Tibial artery (tissue), 4 donors: ENCODE measurements at places on chromosomes 12 and 14.

DNA sequence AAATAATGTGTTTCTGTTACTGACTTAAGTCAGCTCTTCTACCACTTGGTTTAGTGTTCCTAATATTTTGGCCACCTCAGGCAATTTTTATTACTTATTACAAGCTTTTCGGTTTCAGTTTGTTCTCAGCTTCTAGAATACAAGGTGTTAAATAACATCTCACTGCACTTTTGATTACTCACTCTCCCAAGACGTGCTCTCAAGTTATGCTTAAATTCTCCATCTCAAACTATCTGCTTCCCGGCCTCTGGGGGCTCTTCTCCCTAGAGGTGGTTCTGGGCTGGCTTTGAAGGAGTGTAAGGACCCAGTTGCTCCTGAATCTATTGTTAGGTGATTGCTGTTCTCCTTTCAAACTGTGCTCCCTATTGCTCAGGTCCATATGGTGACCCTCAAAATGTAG is 193.9 kb upstream of the DDHD1 start:
- no peak overlapping the region for H3K27ac ChIP-seq
- no peaks in the 10 kb centered on the region for H3K4me1 ChIP-seq
- H3K36me3 ChIP-seq, result no peaks in the 10 kb centered on the region

- H3K36me3 ChIP-seq, result no peaks in the 10 kb centered on the region
- H3K27me3 ChIP-seq, result no peaks in the 10 kb centered on the region
- no peak overlapping the region for H3K27ac ChIP-seq
- H3K4me3 ChIP-seq, result no peak overlapping the region
- no peak for DNase-seq
Observed at GRCh38 chr14:44170556-44170955, 336.5 kb downstream of the FSCB start.

- no peaks in the 10 kb centered on the region for H3K27me3 ChIP-seq
- no peak overlapping the region for H3K4me3 ChIP-seq
- H3K36me3 ChIP-seq, result no peaks in the 10 kb centered on the region
- no peak overlapping the region for H3K27ac ChIP-seq
- DNase-seq, result no peak
- H3K4me1 ChIP-seq, result no peaks in the 10 kb centered on the region
Observed at GRCh38 chr12:20807192-20808080, 3.1 kb upstream of the SLCO1B3 start.

- no peaks in the 10 kb centered on the region for H3K36me3 ChIP-seq
- no peak overlapping the region for H3K27ac ChIP-seq
- no peaks in the 10 kb centered on the region for H3K4me1 ChIP-seq
- DNase-seq, result no peak
- H3K27me3 ChIP-seq, result no peaks in the 10 kb centered on the region
Observed at GRCh38 chr14:75514673-75515628, 7.3 kb upstream of the BATF start.

GRCh38 chr14:21096978-21097635 is 1.3 kb downstream of the ZNF219 start:
- H3K4me3 ChIP-seq, result peak overlapping the region; percentile 90
- no peak for DNase-seq
- H3K27ac ChIP-seq, result peak overlapping the region; percentile 92
- H3K27me3 ChIP-seq, result no peaks in the 10 kb centered on the region

DNA sequence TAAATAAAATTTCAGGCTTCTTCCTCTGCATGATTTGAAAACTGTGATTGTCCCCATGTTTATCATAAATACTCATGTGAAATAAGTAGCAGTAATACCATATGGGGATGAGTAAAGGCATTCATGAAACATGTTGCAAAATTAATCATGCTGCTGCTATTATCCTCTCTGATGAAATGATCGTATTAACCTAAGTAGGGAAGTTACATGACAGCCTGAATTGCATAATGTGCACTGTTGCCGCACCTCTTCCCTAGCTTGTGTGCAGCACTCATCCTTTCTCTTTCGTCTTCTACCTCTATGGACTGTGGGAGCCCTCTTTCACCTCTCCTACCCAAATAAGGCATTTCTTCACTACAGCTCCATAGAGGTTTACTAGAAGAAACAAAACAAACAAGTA is 367.6 kb downstream of the SOX5 start:
- H3K27me3 ChIP-seq, result no peaks in the 10 kb centered on the region
- H3K4me3 ChIP-seq, result no peak overlapping the region
- H3K4me1 ChIP-seq, result no peaks in the 10 kb centered on the region
- H3K27ac ChIP-seq, result no peak overlapping the region
- DNase-seq, result no peak
- no peaks in the 10 kb centered on the region for H3K36me3 ChIP-seq

- H3K36me3 ChIP-seq, result no peaks in the 10 kb centered on the region
- no peaks in the 10 kb centered on the region for H3K4me1 ChIP-seq
- H3K27ac ChIP-seq, result no peak overlapping the region
- no peaks in the 10 kb centered on the region for H3K27me3 ChIP-seq
- no peak overlapping the region for H3K4me3 ChIP-seq
Observed at GRCh38 chr12:123134826-123135225, 16.1 kb downstream of the PITPNM2 start.

DNA sequence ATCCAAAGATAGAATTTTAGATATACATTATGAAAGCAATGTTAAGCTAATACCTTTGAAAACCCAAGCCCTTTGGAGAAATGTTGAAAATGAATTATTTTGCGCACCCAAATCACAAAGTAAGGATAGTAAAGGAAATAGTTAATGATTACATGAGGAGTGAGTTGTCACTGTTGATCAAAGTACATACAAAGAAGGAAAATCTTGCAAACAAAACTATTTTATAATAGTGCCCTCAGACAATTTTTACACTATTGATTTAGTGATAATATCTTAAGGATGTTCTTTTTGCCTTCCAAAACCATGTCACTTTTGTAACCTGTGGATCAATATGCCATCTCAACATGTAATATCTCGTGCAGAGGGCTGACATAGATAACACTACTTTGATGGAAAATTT is 146.8 kb downstream of the DUSP6 start:
- no peak for DNase-seq
- no peak overlapping the region for H3K27ac ChIP-seq
- H3K36me3 ChIP-seq, result no peaks in the 10 kb centered on the region
- H3K4me1 ChIP-seq, result no peaks in the 10 kb centered on the region
- no peaks in the 10 kb centered on the region for H3K27me3 ChIP-seq
- no peak overlapping the region for H3K4me3 ChIP-seq

GRCh38 chr12:18130851-18131250 is 40.9 kb upstream of the RERGL start:
- H3K4me1 ChIP-seq, result peaks cover 12% of the 10 kb centered on the region
- no peak overlapping the region for H3K4me3 ChIP-seq
- no peaks in the 10 kb centered on the region for H3K36me3 ChIP-seq
- H3K27me3 ChIP-seq, result no peaks in the 10 kb centered on the region

GRCh38 chr12:122458105-122459035 is 35.9 kb upstream of the CLIP1 start:
- H3K27me3 ChIP-seq, result no peaks in the 10 kb centered on the region
- peak overlapping the region; percentile 56 for H3K27ac ChIP-seq
- no peak overlapping the region for H3K4me3 ChIP-seq
- DNase-seq, result no peak
- no peaks in the 10 kb centered on the region for H3K36me3 ChIP-seq

GRCh38 chr12:116933091-116933490 is 22.3 kb downstream of the FBXW8 start:
- peaks cover 15% of the 10 kb centered on the region for H3K4me1 ChIP-seq
- no peak overlapping the region for H3K27ac ChIP-seq
- H3K4me3 ChIP-seq, result no peak overlapping the region

DNA sequence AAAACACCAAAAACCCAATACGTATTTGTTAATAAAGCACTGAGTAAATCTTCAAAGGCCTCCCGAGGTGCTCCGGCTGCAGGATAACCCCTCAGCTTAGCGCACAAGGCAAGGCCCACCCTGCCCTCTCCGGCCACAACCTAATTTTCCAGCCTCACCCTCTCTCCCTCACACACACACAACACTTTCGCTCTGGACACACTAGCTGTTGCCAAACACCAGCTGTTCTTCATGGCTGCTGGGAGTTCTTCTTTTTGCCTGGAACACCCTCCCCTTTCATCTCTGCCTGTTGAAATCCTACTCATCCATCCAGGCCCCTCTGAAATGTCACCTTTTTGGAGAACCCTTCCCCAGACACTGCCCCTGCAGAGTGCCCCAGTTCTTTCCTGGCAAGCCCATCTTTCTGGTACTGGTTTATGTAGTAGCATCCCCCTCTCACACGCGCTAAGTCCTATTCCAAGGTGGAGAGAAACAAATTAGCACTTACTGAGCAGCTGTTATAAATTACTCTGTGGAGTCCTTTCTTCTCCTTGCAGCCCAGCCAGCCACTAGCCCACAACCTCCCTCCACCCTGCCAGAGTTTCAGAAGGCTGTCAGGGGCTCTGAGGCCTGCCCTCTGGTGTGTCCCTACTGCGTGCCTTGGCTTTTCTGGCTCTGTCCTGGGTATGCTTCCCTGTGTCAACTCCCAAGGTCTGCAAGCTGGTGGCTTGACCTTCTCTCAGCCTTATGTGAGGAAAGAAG is 805 bp upstream of the CRACR2A start:
- no peak for DNase-seq
- H3K27me3 ChIP-seq, result no peaks in the 10 kb centered on the region
- peak overlapping the region; percentile 55 for H3K27ac ChIP-seq
- H3K36me3 ChIP-seq, result no peaks in the 10 kb centered on the region

DNA sequence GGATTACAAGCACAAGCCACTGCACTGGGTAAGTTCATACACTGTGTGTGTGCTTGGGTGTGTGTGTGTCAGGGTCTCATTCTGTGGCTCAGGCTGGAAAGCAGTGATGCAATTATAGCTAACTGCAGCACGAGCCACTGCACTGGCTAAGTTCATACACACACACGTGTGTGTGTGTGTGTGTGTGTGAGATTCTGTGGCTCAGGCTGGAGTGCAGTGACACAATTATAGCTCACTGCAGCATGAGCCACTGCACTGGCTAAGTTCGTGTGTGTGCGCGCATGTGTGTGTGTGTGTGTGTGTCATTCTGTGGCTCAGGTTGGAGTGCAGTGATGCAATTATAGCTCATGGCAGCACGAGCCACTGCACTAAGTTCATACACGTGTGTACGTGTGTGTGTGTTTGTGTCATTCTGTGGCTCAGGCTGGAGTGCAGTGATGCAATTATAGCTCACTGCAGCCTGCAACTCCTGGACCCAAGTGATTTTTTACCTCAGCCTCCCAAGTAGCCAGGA is 85.4 kb downstream of the HECTD1 start:
- no peak for DNase-seq
- no peaks in the 10 kb centered on the region for H3K27me3 ChIP-seq
- no peaks in the 10 kb centered on the region for H3K4me1 ChIP-seq

DNA sequence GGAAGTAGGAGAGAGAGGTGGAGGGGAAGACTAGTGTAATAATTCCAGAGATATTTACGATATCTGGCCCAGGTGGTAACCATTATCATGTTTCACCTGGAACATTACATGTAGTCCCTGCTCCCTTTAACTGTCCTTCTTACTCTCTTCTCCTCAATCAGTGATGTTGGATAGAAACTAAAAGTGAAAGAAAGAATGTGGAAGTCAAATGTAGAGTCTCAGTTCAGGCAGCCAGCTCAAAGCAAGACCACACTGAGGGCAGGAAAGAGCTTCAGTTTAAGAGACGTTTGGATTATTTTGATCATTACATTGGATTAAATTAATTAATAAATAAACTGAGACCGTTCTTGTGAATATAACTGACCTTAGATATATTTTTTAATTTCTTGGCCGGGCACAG is 594.4 kb downstream of the FLRT2 start:
- H3K36me3 ChIP-seq, result no peaks in the 10 kb centered on the region
- no peak for DNase-seq
- no peaks in the 10 kb centered on the region for H3K27me3 ChIP-seq
- H3K4me3 ChIP-seq, result no peak overlapping the region
- no peak overlapping the region for H3K27ac ChIP-seq

DNA sequence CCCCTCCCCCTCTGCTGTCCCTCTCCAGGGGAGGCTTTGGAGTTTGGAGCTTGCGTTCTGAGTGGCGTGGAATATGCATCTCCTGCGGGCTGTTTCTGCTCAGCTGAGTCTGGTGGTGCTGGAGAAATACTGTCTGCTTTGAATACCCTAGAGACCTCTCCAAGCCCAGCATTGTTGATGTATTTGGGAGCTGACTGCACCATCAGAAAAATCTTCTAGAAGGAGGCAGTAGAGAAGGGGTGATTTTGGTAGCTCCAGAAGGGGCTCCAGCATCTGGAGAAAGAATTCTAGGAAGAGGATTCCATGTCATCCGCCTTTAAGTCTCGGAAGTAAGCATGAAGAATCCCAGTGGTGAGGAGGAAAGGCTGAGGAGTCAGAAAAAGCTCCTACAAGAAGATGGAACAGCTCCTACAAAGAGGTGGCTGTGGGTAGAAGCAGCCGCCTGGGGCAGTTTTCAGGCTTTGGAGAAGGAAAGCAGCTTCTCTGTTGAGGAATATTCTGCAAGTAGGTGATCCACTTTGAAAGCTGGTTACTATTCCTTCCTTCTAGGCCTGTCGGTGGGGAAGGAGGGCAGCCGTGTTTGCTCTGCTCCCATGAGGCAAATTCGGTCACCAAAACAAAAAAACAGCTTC is 9.7 kb downstream of the MLXIP start:
- peaks cover 58% of the 10 kb centered on the region for H3K4me1 ChIP-seq
- H3K36me3 ChIP-seq, result peaks cover 26% of the 10 kb centered on the region
- DNase-seq, result peak; percentile 54

GRCh38 chr14:61812347-61813095 is 50.3 kb downstream of the SNAPC1 start:
- H3K4me3 ChIP-seq, result peak within 1 kb of the TSS; percentile 47
- no peak for DNase-seq
- no peak within 1 kb of the TSS for H3K27ac ChIP-seq
- H3K36me3 ChIP-seq, result no peaks in the 10 kb centered on the region
- H3K4me1 ChIP-seq, result peaks cover 12% of the 10 kb centered on the region
- peaks cover 30% of the 10 kb centered on the region for H3K27me3 ChIP-seq

DNA sequence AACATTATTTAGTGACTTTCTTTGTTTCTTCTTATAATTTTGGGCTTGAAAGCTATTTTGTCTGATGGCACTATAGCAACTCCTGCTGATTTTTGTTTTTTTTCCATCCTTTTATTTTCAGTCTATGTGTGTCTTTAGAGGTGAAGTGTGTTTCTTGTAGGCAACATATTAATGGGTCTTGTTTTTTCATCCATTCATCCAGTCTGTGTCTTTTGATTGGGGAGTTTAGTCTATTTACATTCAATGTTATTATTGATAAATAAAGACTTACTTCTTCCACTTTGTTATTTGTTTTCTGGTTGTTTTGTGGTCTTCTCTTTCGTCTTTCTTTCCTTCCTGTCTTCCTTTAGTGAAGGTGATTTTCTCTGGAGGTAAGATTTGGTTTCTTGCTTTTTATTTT is 198.0 kb downstream of the CRADD start:
- H3K4me1 ChIP-seq, result no peaks in the 10 kb centered on the region
- H3K27ac ChIP-seq, result no peak overlapping the region
- H3K36me3 ChIP-seq, result no peaks in the 10 kb centered on the region
- no peak overlapping the region for H3K4me3 ChIP-seq
- no peak for DNase-seq

DNA sequence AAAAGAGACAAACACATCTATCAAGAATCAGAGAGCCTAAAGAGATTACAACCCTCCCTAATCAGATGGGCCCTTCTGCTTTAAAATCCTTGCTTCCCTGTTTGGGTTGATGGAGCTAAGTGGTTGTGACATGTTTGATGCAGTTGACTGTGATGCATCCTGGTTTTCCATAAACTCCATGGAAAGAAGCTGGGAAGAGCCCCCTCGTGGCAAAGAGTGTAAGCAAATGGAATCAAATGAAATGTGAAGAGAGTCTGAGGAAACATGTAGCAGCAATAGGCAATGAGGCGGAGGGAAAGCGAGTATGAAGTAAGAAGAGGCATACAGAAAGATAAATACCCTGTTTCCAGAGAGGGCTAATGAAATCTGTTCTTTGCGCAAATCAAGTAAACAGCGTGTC is 70.4 kb upstream of the SLCO1C1 start:
- no peaks in the 10 kb centered on the region for H3K27me3 ChIP-seq
- DNase-seq, result no peak
- no peaks in the 10 kb centered on the region for H3K4me1 ChIP-seq
- H3K27ac ChIP-seq, result no peak overlapping the region
